ENCODE measurements at places on chromosomes 6 and 20. TPM values are rescaled to one million over a fixed set of nuclear protein-coding genes. Genes with fewer than 3 reads are reported as not detected.
A peak's percentile ranks its signal among the peaks of the same experiment; 100 is the strongest.

Gene NHLRC1
- total RNA-seq = 0.99 TPM

DNA sequence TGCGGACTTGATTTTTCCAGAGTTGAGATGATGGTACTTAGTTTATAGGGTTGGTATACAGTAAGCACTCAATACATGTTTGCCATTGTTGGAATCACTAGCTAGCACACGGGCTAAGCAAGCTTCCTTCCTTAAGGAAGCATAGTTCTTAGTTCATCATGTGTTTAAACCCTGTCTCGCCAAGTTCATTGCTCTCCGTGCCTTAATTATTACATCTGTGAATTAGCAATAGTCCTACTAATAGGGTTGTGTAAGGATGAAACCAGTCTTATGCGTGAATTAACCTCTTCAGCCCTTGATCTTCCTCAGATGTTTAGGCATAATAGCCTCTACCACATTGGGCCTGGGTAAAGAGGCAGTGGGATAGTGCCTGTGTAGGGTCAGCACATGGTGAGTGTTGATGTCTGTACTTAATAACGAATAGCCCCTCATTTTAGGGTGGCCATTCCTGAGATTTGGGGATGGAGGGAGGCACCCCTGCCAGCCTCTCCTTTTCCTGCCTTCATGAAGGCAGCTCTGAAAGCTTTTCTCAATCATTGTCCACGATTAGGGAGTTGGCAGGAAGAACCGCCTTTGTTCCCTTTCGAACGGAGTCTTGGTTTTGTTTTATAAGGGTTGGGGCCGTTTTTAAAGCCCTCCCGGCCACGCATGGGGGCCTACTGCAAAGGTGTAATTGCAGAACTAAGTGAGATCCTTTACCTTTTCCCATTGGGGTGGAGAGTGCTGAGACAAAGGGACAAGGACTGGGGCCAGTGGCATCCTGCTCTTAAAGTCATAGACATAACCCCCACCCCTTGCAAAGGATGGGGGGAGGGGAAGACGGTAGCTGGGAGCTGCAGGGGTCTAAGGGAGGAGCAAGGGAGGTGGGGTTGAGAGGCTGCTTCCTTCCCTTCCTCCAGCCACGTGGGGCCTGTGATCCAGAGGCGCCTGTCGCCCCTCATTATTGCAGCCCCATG is 2.1 kb downstream of the DNMT3B start:
- no peak for DNase-seq

GRCh38 chr6:15421945-15422733 is 176.3 kb downstream of the JARID2 start:
- DNase-seq = peak; percentile 46

GRCh38 chr20:4814696-4815252 is 93.1 kb downstream of the PRND start:
- DNase-seq = peak; percentile 72

DNA sequence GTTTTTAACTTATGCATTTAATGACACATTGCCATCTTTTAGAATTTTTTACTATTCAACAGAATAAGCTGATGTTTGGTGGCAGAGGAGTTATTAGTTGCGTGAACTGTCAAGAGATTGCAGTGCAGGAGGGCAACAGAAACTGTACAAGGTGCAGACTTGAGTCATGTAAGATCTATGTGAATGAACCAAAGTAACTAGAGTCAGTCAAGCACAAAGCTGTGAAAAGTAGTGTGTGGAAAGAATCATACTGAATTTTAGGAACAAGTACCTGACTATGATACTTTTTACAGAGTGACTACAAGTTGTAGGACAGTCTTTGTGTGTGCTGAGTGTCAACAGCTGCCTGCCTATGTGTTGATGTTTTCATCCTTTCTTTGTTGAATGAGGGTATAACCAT is 2.7 kb upstream of the C6orf163 start:
- DNase-seq = no peak

Gene LIN28B
- total RNA-seq = not detected

- DNase-seq = no peak
Observed at GRCh38 chr6:128494440-128494839, 26.0 kb downstream of the PTPRK start.

Gene UBE2C
- 154 TPM for total RNA-seq

Gene BACH2
- 61.7 TPM for total RNA-seq

Gene VIP
- not detected for total RNA-seq

DNA sequence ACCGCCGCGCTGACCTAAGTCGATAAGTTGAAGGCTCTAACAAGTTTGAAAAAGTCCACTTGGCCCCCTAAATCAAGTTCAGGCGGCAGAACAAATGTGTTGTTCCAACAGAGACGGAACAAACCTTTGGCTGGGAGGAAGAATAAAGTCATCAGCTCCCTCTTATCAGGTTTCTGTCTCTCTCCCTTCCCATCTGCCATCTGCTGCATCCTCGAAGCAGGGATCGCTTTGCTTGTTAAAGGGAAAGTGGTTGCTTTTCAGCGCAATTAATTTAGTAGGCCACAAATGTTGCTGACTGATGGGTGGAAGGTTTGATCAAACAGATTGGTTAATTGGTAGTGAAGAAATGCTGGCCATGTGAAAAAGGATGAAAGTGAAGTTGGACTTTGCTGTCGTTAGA is 64.3 kb downstream of the CDH4 start:
- DNase-seq = no peak

- no peak for DNase-seq
Observed at GRCh38 chr6:153858529-153858928, 180.5 kb upstream of the OPRM1 start.

GRCh38 chr6:144340541-144341371 is 55.6 kb downstream of the UTRN start:
- no peak for DNase-seq

Gene KIFC1
- 117 TPM for total RNA-seq

DNA sequence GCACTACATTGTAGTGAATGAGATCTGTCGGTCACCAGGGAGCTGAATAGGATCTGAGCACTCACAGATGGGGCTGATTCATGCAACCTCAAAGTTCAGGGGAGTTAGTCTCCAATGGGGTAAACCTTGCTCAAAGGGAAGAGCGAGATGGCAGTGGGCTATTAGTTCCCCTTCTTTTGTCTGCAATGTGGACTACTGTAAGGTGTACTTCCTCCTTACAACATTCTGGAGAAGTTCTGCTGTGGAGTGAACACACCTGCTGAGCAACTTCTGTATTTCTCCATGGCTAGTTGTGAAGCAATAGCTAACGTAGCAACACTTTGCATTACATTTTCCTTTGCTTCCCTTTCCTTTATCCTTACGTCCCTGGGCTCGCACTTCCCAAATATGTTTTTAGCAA is 134.3 kb upstream of the B3GAT2 start:
- DNase-seq = no peak

Gene MANEA
- 17.9 TPM for total RNA-seq

DNA sequence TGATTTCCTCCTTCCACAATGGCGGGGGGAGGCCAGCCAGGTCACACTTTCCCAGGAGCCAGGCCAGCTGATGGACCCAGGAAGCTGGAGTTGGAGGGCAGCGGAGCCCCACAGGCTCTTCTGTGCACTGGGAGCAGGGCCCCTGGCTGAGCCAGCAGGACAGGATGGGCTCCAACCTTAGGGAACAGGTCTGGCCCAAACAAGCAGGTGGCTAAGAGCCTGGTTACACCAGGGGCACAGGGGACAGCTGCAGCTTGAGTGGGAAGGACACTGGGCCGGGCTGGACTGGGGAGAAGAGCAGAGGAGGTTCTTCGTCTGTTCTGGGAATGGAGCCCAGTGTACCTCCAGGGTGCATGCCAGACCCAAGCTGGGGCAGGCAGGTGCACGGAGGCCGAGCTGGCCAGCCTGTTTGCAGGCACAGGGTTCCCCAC is 102.3 kb downstream of the DLL1 start:
- DNase-seq = no peak

Gene LY6G6F
- total RNA-seq = not detected

GRCh38 chr6:150323205-150323604 is 45.6 kb upstream of the IYD start:
- no peak for DNase-seq

DNA sequence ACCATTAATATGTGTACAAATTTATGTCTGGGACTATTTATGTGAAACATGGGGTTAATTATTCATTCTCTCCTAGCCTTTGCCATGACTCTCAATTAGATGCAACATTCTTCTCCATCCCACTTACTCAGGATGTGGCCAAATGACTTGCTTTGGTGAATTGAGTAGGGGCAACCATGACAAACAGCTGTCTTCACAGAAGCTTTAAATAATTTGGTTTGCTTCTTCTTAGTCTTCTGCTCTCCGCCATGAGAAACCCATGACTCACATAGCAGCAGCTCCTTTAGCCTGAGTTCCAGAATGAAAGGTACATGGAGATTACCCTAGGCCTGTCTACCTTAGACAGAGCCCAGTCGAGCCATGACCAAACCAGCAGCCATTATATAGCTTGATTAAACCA is 74.7 kb downstream of the FRK start:
- no peak for DNase-seq

GRCh38 chr6:111211411-111212030 is 124.2 kb downstream of the SLC16A10 start:
- DNase-seq = no peak

DNA sequence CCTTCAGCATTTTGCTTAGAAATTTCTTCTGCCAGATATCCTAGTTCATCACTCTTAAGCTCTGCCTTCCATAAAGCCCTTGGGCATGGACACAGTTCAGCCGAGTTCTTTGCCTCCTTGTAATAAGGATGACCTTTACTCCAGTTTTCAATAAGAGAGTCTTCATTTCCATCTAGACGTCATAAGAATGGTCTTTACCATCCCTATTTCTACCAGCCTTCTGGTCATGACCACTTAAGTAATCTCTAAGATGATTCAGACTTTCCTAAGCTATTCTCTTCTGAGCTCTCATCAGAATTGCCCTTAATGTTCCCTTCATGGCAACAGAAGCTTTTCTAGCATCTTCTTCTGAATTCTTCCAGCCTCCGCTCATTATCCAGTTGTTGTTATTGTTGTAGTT is 126.1 kb downstream of the TFAP2C start:
- no peak for DNase-seq

DNA sequence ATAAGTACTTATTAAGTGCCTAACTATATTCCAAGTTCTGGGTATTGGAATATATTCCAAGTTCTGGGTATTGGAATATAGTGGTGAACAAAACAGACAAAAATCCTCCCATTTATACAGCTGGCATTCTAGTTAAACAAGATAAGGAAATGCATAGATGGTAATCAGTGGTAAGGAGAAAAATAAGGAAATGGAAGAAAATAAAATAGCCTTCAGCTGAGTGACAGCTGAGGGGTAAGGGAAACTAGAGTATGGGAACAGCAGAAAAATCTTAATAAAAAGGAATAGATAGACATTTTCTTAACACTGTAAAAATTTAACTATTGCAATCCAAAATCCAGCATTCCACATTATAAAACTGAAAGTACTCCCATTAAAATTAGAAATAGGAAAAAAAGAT is 17.2 kb upstream of the WFDC10A start:
- no peak for DNase-seq

GRCh38 chr20:63529861-63530787 is 7.1 kb downstream of the PTK6 start:
- no peak for DNase-seq

GRCh38 chr20:46607849-46608497 is 43.3 kb downstream of the SLC13A3 start:
- DNase-seq = no peak

DNA sequence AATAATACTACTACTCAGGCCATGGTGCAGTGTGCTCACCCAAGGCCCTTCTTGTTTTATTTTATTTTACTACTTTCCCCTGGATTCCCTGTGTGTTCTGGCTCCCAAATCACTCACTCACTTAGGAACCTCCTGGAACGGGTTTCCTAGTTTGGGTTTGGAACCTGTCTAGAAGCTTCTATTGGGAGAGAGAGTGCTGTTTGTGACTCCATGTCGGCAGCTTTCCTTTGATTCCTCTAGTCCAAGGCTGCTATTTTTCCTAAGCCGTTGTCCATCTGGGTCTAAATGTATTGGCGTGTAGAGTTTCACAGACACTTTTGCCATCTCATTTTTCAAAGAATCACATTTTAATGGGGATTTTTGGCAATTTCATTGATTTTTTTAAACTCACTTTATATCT is 70.8 kb downstream of the FOXA2 start:
- DNase-seq = no peak

- DNase-seq = no peak
Observed at GRCh38 chr6:11805259-11806053, 26.9 kb upstream of the ADTRP start.

Gene NOX3
- not detected for total RNA-seq

DNA sequence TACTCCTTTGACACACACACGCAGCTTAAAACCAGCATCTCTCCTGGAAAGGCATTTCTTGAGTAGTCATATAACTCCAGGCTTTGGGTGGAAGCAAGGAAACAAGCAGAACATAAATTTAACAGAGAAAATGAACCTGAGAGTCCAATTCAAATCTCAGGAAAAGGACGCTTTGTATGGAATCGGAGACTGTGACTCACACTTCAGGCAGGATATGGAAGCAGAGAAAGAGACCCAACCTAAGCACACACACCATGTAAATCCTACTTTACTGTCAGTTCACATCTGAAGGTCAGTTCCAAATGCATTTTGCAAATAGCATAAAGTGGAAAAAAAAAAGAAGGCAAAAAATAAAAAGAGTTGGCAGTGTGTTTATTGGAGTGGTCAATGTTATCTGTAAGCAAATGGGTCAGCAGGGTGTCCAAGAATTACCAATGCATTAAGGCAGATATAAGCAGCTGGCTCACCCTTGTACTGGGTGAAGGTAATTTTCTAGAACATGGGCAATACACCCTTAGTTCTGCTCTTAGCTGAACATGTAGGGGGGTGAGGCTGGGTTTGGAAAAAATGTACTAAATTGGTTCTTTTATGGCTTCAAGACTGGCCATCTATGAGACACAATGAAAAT is 283.7 kb upstream of the NT5E start:
- no peak for DNase-seq

- no peak for DNase-seq
Observed at GRCh38 chr6:169909113-169909512, 157.7 kb downstream of the ERMARD start.

Gene CST5
- not detected for total RNA-seq

GRCh38 chr20:891058-891705 is 25.0 kb downstream of the ANGPT4 start:
- DNase-seq = no peak

- no peak for DNase-seq
Observed at GRCh38 chr6:74568861-74569260, 637.0 kb downstream of the COL12A1 start.

Gene OR2H2
- total RNA-seq = not detected

Gene PCMTD2
- total RNA-seq = 83.1 TPM

GRCh38 chr6:78117966-78118365 is 465.1 kb downstream of the MEI4 start:
- no peak for DNase-seq

GRCh38 chr6:116557893-116558292 is 4.3 kb downstream of the CALHM4 start:
- DNase-seq = no peak

Gene NKX2-4
- total RNA-seq = not detected

- no peak for DNase-seq
Observed at GRCh38 chr20:1381753-1382591, 10.9 kb downstream of the FKBP1A start.

DNA sequence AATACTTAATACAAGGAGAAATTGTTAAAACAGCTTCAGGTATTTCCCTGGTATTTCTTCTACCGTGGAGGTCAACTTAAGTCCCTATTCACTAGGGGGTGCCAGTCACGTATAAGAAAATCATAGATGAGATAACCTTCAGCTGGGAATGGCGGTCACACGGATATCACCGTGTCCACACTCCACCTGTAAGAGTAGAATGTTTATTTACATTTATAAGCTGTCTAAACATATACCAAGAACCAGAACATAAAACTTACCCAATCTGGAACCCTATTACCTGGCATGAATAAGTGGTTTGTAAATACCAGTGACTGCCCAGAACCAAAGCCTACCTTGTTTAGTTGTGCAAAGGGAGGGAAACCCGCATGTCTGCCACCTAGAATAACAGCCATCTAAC is 1.9 kb upstream of the ELOVL4 start:
- no peak for DNase-seq

Gene TRAPPC3L
- total RNA-seq = not detected
